ENCODE measurements at places on chromosomes 2 and 18.

- no peak for DNase-seq
Measured at GRCh38 chr18:36757081-36757480, 71.7 kb downstream of the TPGS2 start.

- DNase-seq = no peak
Measured at GRCh38 chr2:188181884-188182283, 109.8 kb upstream of the GULP1 start.

DNA sequence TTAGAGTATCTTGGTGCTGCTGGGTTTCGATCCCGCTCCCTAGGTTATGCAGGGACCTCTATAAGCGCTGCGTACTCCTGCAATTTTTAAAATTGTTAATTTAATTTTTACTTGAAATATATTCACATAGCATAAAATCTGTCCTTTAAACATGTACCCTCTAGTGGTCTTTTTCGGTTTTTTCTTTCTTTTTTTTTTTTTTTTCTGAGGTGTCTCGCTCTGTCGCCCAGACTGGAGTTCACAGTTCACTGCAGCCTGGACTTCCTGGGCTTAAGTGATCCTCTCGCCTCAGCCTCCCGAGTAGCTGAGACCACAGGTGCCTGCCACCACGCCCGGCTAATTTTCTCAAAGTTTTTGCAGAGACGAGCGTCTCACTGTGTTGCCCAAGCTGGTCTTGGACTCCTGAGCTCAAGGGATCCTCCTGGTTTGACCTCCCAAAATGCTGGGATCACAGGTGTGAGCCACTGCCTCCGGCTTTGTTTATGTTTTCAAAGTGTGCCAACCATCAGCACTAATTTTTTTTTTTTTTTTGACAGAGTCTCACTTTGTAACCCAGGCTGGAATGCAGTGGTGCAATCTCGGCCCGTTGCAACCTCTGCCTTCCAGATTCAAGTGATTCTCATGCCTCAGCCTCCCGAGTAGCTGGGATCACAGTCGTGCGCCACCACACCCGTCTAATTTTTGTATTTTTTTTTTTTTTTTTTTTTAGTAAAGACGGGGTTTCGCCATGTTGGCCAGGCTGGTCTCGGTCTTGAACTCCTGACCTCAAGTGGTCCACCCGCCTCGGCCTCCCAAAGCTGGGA, 585 bp upstream of the MOB1A start:
- DNase-seq = no peak

- peak; percentile 27 for DNase-seq
Measured at GRCh38 chr18:25351777-25352628, at the start of gene ZNF521. Gene ZNF521 (minus strand): TSS chr18:25352166. CDS start chr18:25350946, 1,220 bp downstream.

GRCh38 chr2:134586326-134586965, 132.4 kb downstream of the TMEM163 start:
- no peak for DNase-seq

- no peak for DNase-seq
Measured at GRCh38 chr2:62431512-62431911, 74.5 kb downstream of the TMEM17 start.

GRCh38 chr2:240237609-240238174, 97.2 kb upstream of the OTOS start:
- no peak for DNase-seq

GRCh38 chr2:142974288-142975024, 97.0 kb downstream of the KYNU start:
- no peak for DNase-seq

GRCh38 chr2:9167718-9168657, 38.6 kb upstream of the ASAP2 start:
- DNase-seq = no peak

GRCh38 chr2:15874854-15875804, 65.2 kb upstream of the MYCN start:
- no peak for DNase-seq

DNA sequence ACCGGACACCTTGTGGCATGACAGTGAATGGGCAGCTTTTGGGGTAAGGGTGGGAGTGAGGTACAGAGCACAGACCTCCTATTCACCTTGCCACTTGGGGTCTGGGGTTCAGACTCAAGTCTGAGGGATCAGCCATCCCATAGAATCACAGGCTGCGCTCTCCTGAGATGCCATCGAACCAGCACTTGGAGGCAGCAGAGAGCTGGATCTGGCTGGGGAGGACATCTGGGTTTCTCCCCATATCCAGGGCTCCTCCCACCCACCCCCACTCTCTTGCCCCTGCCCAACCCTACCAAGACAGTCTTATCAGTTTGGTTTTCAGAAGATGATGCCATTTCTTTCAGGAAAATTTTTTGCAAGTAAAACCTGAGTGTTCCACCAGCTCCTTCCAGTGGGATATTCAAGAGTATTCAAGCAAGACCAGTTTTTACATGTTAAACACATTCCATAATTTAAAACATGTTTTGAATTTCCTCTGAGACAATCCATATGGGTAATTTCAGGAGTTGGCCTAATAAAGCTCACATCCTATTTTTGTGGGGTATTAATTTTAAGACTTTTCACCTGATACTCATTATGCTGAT, 29.2 kb upstream of the TEX44 start:
- DNase-seq = peak; percentile 33

DNA sequence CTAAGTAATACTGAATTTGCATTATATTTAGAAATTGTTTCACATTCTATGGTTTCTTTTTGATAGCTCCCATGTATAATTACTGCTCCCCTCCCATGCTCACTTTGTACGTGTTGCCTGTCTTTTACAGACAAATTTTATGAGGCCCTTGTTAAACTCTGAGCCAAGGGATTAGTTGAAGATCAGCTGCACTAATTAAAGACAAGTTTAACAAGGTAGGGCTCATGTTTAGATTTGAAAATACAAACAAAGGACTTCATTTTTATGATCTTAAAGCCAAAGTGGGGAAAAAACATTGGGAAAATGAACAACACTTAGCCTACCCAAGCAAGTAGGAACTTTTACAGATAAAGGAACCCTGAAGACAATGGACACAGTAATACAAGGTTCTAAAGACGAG, 46.2 kb downstream of the ARHGAP28 start:
- DNase-seq = no peak

DNA sequence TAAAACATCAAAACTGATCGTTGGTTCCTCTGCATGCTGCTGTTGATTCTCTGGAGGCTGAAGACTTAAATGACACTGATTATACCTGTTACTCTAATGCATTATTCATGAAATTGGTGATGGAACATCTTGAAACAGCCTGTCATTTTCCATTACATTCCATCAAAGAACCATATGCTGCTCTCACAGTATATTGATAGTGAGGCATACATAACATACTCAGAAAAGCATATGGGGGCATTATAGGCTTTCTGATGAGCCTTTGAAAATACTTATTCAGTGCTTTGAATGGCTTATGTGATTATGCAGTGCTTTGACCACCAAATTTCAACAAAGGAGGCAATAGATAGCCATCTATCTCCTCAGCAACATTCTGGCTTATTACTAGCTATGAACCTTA, 392.1 kb downstream of the CDH19 start:
- DNase-seq = no peak

GRCh38 chr18:57677262-57678211, 55.9 kb upstream of the NARS1 start:
- DNase-seq = no peak

GRCh38 chr2:136214307-136215200, 96.6 kb upstream of the CXCR4 start:
- DNase-seq = no peak

DNA sequence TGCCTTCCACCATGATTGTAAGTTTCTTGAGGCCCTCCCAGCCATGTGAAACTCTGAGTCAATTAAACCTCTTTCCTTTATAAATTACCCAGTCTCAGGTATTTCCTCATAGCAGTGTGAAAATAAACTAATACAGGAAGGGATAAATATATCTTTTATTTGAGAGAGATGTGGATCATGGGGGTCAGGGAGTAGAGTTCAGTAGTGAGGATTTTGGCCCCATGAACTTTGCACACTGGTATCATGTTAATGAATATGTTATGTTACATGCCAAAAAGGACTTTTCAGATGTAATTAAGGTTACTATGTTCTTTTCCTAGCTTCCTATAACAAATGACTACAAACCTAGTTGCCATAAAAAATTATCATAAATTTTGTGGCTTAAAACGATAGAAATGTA, 1393.7 kb downstream of the DSC3 start:
- no peak for DNase-seq
